ENCODE measurements at places on chromosomes 12 and 14.
A peak's percentile ranks its signal among the peaks of the same experiment; 100 is the strongest.

DNA sequence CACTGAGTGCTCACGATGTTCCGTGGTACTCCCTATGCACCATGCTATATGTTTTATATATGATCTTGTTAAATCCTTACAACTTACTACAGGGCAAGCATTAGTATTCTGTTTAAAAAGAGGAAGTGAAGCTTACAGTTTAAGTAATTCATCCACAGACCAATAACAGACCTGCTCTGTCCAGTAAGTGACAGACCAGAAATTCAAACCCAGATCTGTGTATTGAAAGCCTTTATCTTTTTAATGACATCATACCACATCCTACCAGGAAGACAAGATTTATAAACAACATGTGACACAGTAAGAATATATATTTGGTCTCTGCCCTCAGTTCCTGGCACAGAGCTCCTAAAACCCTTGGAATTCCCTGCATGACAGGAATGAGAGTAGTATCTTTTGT is 206.5 kb downstream of the STXBP6 start:
- no peak overlapping the region for H3K27ac ChIP-seq
- peaks cover 18% of the 10 kb centered on the region for H3K27me3 ChIP-seq
- no peak for DNase-seq
- no peaks in the 10 kb centered on the region for H3K4me1 ChIP-seq

DNA sequence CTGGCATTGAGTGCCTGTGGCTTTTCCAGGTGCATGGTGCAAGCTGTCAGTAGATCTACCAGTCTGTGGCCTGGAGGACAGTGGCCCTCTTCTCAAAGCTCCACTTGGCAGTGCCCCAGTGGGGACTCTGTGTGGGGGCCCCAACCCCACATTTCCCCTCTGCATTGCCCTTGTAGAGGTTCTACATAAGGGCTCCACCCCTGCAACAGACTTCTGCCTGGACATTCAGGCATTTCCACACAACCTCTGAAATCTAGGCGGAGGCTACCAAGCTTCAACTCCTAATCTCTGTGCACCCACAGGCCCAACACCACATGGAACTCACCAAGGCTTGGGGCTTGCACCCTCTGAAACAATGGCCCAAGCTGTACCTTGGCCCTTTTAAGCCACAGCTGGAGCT is 102.7 kb upstream of the PLEKHG7 start:
- no peak overlapping the region for H3K27ac ChIP-seq
- no peak overlapping the region for H3K4me3 ChIP-seq
- H3K36me3 ChIP-seq, result peaks cover 34% of the 10 kb centered on the region
- no peak for DNase-seq

DNA sequence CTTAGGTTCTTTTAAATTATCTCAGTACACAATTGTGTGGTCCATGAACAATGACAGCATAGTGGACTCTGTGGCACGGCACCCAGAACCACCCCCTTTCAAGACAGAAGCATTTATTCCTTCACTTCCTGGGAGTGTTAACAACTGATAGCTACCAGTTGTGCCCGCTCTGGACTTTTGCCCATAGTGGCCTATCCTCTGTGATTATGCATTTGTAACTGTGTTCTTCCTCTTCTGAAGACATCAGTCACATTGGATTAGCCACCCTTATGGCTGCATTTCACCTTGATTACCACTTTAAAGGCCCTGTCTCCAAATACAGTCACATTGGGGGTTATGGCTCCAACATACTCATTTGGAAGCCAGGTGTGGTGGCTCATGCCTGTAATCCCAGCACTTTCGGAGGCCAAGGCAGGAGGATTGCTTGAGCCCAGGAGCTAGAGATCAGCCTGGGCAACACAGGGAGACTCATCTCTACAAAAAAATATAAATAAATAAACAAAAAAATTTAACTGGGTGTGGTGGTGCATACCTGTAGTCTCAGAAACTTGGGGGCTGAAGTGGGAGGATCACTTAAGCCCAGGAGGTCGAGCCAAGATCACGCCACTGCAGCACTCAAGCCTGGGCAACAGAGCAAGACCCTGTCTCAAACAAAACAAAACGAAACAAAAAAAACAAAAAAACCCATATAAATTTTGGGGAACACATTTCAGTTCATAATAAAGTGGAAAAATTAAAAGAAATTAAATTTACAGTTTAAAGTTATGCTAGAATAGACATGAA is 27.6 kb upstream of the PHC1 start:
- no peak overlapping the region for H3K4me3 ChIP-seq
- DNase-seq, result no peak

DNA sequence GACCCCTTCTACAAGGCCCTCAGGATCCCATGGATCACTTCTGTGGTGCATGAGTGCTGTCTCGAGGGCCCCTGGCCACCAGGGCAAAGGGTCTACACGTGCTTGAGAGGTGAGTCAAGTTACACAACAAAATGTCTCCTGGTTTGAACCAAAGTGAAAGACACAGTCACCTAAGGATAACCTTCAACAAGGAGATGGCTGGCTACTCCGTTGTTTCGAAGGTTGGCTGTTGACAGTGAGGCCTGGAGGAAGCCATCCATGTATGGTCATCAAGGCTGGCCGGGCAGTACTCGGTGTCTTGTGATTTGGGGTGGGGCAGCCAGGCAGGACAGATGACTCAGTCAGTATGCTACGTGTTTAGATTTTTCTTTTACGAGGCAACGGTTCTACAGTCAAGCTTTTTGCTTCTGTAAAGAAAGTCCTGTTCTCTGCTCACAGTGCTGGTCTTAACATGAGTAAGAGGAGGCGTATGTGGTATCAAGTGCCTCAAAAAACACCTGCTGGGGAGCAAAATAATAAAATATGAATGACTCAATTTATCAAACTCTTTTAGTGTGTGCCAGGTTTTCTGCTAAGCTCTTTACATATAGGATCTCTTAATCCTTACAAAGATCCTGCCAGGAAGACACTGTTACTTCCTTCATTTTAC is 18.0 kb upstream of the NT5DC3 start:
- DNase-seq, result no peak
- H3K27ac ChIP-seq, result no peak overlapping the region
- H3K36me3 ChIP-seq, result no peaks in the 10 kb centered on the region
- H3K27me3 ChIP-seq, result no peaks in the 10 kb centered on the region
- peaks cover 3% of the 10 kb centered on the region for H3K4me1 ChIP-seq
- H3K4me3 ChIP-seq, result no peak overlapping the region

- H3K27ac ChIP-seq, result no peak overlapping the region
- H3K27me3 ChIP-seq, result no peaks in the 10 kb centered on the region
- no peak overlapping the region for H3K4me3 ChIP-seq
- no peaks in the 10 kb centered on the region for H3K4me1 ChIP-seq
- no peaks in the 10 kb centered on the region for H3K36me3 ChIP-seq
These were observed 20.4 kb upstream of the TSPAN8 start for GRCh38 chr12:71178162-71178561.

GRCh38 chr14:52400846-52401245 is 86.7 kb downstream of the PTGER2 start:
- DNase-seq, result no peak
- H3K27ac ChIP-seq, result peak overlapping the region; percentile 66
- peaks cover 25% of the 10 kb centered on the region for H3K36me3 ChIP-seq
- H3K4me3 ChIP-seq, result peak overlapping the region; percentile 58

DNA sequence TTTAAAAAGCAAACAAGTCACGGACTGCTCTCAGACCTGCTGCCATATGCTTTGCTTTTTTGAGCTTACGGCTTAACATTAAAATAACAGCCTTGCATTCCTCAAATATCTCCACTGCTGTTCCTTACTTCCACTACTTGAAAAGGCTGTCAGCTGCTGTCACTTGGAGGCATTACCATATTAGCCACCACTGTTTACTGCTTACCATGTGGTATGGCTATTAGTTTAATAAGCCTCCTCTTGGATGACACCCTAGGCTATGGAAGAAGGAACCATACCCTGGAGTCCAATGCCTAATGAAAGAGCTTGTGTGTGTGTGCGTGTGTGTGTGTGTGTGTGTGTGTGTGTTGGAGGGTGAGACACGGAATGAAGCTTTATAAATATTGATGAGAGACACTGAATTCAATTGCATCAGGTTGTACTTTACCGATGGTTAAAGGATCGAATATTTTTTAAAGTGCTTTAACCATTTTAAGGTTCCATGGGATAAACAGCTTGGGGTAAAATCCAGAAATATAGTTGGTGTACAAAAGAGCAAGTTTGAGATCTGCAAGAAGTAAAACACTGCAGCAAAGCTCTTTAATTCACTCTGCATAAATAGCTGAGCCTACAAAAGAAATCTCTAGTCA is 174.5 kb downstream of the TTC7B start:
- H3K36me3 ChIP-seq, result no peaks in the 10 kb centered on the region
- no peak for DNase-seq
- H3K27me3 ChIP-seq, result no peaks in the 10 kb centered on the region
- no peak overlapping the region for H3K27ac ChIP-seq
- no peak overlapping the region for H3K4me3 ChIP-seq
- H3K4me1 ChIP-seq, result no peaks in the 10 kb centered on the region

- no peaks in the 10 kb centered on the region for H3K36me3 ChIP-seq
- no peak overlapping the region for H3K4me3 ChIP-seq
- H3K27ac ChIP-seq, result no peak overlapping the region
These were observed 27.0 kb downstream of the MAP3K9 start for GRCh38 chr14:70782361-70782760.

DNA sequence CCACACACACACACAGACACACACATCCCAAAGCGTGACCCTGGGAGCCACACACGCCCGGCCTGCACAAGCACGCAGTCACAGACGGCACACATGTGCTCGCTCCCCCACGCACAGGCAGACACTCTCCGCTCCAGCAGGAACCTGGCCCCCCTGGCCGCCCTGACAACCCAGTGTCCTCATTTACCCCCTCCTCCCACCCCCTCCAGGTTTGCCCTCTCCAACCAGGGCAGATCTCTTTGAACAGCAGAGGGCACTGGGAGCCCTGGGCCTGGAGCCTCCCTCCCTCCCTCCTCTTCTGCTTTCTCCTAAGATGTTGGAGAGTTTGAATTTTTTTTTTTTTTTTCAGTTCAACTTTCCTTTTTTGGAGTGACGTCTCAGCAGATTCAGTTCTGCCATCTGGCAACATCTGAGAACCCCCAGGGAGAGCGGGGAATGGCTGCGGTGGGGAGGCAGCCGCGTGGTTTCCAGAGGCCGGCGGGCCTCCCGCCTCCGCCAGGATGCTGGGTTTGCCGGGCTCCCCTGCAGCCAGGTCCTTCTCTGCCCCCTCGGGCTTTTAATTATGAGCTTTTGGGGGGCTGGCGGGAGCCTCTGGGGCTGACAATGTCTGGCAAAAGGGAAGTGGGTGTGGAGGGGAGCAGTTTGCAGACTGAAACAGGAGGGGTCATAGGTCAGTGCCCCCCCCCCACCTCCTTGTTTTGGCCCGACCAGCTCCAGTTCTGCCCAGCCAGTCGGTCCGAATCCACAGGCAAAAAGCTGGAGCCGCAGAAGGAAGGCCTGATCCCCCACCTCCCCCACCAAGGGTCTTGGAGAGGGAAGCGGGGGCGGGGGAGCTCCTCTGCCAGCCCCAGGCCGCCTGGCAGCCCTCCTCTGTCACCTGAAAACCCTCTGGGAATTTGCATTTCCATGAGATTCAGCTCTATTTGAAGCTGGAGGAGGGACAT is 1.3 kb upstream of the NCOR2 start:
- no peak for DNase-seq
- no peak overlapping the region for H3K27ac ChIP-seq
- H3K4me1 ChIP-seq, result no peaks in the 10 kb centered on the region
- no peaks in the 10 kb centered on the region for H3K36me3 ChIP-seq

All from natural killer cell treated with Interleukin-12 subunit alpha and Interleukin-12 subunit beta and Interleukin-15 and Interleukin-18, amount 100 ng/mL, for 72 hours (primary cell).